Renal cortical epithelial cell (primary cell): ENCODE measurements at places on chromosomes 3 and 15.
A peak's percentile ranks its signal among the peaks of the same experiment; 100 is the strongest.

GRCh38 chr3:25171118-25171807, 256.8 kb upstream of the RARB start:
- DNase-seq: no peak

- DNase-seq: peak; percentile 25
Measured at GRCh38 chr3:2950159-2950558, 160.0 kb downstream of the IL5RA start.

- no peak for DNase-seq
Measured at GRCh38 chr3:110253794-110254193, 817.8 kb upstream of the NECTIN3 start.

DNA sequence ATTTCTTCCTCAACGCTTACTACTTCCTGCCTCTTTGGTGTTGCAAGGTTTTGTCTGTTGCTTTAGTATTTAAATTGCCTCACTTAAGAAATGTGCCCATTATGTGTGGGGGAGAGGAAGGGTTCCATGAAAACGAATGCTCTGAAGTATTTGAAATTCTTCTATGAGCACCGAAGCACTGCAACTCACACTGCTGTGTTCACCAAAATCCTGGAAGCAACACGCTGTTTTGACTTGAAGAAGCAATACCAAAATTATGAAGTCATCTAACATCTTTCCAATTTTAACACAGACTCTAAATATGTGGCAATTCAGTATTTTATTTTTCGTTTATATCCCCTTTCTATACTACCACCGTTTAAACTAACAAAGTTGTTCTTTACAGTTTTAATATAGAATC, 101.5 kb downstream of the RBMS3 start:
- DNase-seq: no peak

GRCh38 chr3:39497753-39498152, 30.3 kb downstream of the MOBP start:
- no peak for DNase-seq

- no peak for DNase-seq
Measured at GRCh38 chr15:42159381-42160015, 3.1 kb upstream of the PLA2G4F start.

- DNase-seq: no peak
Measured at GRCh38 chr3:12231431-12231830, 57.4 kb upstream of the PPARG start.

- DNase-seq: no peak
Measured at GRCh38 chr3:38707730-38708129, 58.2 kb upstream of the SCN5A start.

GRCh38 chr3:76410762-76411281, 625.5 kb upstream of the ZNF717 start:
- no peak for DNase-seq

DNA sequence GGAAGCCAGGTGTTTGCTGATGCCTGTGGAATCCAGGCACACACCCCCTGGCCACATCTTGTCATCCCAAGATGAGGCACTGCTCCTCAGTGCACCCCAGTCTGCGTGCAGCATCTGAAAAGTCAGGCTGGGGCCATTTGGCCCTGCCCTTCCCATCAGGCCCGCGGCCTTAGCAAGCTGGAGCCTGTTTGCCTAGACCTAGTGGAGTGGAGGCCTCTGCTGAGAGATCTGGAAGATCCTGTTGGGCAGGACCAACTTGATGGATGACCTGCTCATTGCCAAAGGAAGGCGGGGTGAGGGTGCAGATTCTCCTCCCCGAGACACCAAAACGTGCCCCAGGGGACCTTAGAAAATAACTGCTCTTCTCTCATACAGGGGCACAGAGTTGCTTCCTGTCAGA, 220.2 kb downstream of the SHQ1 start:
- no peak for DNase-seq

- no peak for DNase-seq
Measured at GRCh38 chr3:16189201-16189600, 14.7 kb downstream of the GALNT15 start.

DNA sequence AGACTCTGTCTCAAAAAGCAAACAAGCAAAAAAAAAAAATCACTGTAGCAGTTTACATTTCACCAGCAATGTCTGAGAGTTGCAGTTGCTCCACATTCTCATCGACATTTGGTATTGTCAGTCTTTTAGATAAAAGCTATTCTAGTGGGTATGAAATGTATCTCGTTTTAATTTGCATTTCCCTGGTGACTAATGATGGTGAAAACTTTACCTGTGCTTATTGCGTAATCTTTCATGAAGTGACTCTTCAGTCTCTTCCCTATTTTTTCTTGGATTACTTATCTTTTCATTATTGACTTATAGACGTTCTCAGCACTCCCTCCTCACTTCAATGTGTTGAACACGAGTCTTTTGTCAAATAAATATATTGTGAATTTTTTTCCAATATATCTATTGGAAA, 37.2 kb upstream of the CLSTN2 start:
- DNase-seq: no peak

- DNase-seq: no peak
Measured at GRCh38 chr3:14222900-14223594, 44.4 kb downstream of the LSM3 start.

GRCh38 chr3:25025236-25025635, 402.8 kb upstream of the RARB start:
- DNase-seq: no peak

- no peak for DNase-seq
Measured at GRCh38 chr15:60363087-60363549, 34.7 kb downstream of the ANXA2 start.

- DNase-seq: no peak
Measured at GRCh38 chr15:76565366-76565765, 228.8 kb downstream of the ISL2 start.

DNA sequence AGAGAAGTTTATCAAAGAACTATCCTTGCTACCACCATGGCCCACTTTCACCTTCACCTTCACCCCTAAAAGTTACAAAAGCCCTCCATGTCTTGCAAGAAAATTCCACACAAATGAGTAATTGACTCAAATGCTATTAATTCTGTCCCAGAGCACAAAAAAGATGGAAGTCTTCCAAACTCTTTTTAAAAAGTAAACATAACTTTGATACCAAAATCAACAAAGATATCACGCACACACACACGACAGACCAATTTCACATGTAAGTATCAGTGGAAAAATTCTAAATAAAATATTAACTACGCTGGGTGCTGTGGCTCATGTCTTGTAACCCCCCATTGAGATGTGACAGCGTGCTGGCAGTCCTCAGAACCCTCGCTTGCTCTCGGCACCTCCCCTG, 1.1 kb upstream of the MCCC1 start:
- no peak for DNase-seq

DNA sequence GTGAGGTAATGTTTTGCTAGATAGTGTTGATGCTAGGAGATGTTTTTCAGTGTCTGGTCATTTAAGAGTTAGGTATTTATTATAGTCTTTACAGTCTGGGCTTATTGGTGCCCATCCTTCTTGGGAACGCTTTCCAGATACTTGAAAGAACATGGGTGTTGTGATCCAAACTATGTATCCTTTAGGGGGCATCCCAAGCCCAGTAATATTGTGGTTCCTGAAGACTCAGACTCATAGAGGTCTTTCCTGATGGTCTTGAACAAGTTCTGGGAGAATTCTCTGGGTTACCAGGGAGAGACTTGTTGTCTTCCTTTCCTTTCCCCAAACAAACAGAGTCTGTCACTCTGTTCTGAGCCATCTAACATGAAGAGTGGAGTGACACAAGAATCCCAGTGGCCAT, 99.7 kb upstream of the LRRC3B start:
- DNase-seq: no peak

DNA sequence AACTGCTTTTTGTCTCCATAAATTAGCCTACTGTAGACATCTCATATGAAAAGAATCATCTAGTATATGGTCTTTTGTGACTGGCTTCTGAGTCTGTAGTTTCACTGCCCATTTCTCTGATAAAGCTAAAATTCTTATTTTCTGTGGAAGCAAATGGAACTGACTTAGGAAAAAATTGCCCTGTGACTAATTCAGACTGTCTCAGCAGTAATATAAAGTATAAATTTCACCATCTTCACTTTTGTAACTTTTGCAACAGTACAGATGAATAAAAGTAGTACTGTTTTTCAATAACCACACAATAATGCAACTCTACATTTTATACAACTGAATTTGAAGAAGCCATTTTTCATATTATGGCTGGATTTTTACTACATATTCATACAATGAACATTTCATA, 104.1 kb downstream of the TBC1D5 start:
- DNase-seq: no peak

DNA sequence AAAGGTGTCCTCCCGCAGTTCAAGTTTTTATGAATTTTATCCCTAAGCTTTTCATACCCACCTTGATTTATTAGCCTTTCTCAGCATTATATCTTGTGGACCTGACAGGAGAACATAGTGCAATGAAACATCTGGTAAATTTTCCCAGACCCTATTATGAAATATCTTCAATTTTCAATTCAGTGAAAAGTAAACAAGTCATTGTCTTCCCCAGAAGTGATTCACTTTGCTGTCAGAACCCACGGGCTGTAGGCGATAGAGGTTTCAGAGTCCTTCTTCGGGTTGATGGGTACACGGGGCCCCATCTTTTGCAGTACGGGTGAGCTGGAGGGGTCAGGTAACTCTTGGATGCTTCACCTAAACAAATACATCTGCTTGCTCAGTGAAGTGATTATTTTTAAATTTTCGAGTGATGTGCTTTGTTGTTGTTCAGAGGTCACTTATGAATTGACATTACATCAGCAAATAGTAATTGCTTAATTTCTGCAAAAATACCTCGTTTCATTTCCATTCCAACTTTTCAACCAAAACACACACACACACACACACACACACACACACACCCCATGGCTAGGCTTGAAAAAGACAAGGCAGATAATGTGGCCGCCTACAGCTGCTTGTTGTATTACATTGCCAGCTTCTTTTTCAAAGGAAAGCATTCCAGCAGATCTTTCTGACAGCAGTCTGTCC, 102.9 kb downstream of the SEMA6D start:
- DNase-seq: no peak

- DNase-seq: no peak
Measured at GRCh38 chr3:150020527-150020926, 49.8 kb upstream of the PFN2 start.

- DNase-seq: no peak
Measured at GRCh38 chr3:34073111-34073510, 274.7 kb downstream of the PDCD6IP start.
